DMS153 (cell line): ENCODE measurements at places on chromosomes 4 and X.

DNA sequence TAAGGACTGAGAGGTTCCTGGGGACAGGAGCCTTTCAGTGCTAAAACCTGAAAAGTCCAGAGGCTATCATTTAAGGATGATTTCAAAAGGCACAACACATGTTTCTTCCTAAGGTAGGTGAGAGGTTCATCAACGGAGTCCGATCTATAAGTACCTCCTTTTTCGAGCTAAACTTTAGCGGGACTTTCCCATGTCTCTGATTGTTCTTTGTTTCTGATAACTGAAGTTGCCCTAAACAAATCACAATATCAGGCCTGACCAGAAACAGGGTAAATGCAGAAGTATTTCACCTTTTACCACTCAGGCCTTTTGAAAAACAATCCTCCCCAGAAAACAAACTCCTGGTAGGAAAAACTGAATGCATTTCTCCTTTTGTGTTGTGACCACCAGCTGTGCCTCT, 17.6 kb downstream of the PIR start:
- no peak for DNase-seq

DNA sequence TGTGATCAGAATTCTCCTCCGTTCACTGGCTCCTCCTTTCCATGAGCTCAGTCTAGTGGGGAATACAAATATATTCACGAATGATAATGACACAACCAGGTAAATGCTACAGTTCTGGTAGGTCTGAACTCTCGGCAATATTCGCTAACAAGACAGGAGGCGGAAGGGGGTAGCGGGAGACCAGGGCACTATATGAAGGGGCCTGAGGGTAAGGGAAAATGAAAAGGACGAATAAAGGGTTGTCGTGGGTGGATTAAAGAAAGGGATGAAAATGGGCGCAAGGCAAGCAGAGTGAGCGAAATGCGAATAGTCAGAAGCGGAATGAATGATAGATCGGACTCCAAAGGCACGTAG, 743 bp downstream of the NKAP start:
- DNase-seq = no peak

DNA sequence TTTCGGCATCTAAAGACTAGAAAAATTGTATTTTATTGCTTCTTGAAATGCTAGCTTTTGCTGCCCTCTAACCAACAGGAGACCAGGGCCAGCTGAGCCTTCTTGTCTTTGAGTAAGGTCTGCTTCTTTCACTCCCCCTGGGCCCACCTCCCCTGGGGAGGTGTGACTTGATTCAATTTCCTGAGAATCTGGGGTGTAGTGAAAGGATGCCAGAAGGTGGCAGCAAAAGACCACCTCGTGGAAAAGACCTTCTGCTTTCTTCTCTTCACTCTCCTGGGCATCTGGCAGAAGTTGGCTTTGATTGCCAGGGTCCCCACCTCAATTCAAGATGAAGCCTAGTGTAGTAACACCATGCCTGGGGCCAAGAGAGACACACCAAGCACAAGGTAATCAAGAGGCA, 96.5 kb upstream of the MAOA start:
- DNase-seq = no peak

- DNase-seq = no peak
Observed at GRCh38 chr4:90074322-90074886, 52.8 kb upstream of the CCSER1 start.

DNA sequence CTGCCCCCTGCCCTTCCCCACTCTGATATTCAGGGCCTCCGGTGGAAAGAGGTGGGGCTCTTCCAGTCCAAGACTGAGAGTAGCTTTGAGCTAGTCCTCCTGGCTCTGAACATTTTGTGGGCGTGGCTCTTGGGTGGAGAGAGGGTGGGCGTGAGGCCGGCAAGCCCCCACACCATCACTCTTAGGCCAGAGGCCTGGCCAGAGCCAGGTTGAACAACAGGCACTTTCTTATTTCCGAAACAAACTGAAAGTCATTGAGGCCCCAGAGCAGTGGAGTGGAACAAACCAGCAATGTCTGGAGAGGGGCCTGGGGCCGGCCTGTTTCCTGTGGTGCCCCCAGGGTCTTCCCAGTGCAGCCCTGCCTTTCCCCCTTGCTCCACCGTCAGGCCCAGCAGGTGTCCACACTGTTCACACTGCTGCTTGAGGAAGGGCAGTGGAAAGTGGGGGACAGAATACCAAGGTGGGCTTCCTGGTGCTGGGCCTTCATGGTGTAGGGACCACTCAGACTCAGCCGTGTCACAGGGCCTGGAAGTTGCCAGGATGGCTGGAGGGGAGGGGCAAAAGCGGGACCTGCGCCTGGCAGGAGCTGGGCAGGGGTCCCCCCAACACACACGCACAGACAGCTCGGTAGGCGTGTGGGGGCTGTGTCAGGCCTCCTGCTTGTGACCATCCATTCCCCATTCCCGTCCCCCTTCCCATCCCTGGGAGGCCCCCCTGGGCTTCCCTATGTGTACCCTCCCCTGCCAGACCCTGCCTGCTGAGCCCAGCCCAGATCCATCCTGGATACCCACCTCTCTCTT, 2.9 kb downstream of the ADRA2C start:
- DNase-seq = no peak

GRCh38 chr4:17597517-17597916, 16.9 kb upstream of the MED28 start:
- no peak for DNase-seq

DNA sequence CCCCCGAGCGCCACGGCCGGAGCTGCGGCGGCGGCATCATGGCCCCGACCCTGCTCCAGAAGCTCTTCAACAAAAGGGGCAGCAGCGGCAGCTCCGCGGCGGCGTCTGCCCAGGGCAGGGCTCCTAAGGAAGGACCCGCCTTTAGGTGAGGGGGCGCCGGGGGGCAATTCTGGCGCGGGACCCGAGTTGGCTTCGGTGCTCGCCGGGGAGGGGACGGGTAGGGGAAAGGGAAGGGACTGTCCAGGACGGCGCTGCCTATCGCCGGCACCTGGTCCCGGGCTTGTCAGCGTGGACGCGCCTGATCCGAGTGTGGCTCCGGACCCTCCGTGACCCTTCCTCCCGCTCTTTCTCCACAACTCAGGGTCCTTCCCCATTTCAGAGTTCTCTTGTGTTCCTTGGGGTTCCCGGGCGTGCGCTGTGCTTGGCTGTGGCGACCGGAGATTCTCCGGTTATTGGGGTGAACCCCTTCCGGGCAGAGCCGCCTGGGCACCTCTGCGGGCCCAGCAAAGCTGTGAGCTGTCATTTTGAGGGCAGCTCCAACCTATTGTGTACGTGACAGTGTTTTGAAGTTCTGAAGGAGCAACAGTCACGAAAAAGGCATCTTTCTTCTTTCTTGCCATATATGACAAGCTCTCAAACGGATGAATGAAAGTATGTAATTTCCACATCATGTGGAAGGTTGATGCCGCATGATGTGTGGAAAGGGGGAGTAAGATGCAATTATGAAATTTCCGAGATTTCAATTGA, 522 bp downstream of the FNIP2 start:
- no peak for DNase-seq

- DNase-seq = no peak
Observed at GRCh38 chr4:108049406-108049805, 59.7 kb downstream of the HADH start.
